Neural progenitor cell (in vitro differentiated cells): ENCODE measurements at places on chromosomes 3 and 15. TPM values are rescaled to one million over a fixed set of nuclear protein-coding genes. Genes with fewer than 3 reads are reported as not detected.

Gene TRPM1
- total RNA-seq, result not detected in 2 replicates

Gene AP2M1
- total RNA-seq, result 309 and 335 TPM in 2 replicates

Gene PFN2
- total RNA-seq, result 328 and 481 TPM in 2 replicates

Gene ZKSCAN7
- total RNA-seq, result 14.1 and 18.7 TPM in 2 replicates

Gene TMC3
- total RNA-seq, result 0.09 and 0.13 TPM in 2 replicates

Gene SEMA3B
- total RNA-seq, result 0.80 and 8.6 TPM in 2 replicates

Gene SPG21
- 84.4 and 109 TPM in 2 replicates for total RNA-seq

Gene KBTBD12
- total RNA-seq, result 0.15 TPM in 1 of 2 replicates, not detected in the other

Gene DCBLD2
- total RNA-seq, result 85.8 and 145 TPM in 2 replicates
